ACHN (cell line): ENCODE measurements at places on chromosomes 11 and 22.

GRCh38 chr11:42337786-42338455, 878.5 kb upstream of the LRRC4C start:
- DNase-seq, result no peak

DNA sequence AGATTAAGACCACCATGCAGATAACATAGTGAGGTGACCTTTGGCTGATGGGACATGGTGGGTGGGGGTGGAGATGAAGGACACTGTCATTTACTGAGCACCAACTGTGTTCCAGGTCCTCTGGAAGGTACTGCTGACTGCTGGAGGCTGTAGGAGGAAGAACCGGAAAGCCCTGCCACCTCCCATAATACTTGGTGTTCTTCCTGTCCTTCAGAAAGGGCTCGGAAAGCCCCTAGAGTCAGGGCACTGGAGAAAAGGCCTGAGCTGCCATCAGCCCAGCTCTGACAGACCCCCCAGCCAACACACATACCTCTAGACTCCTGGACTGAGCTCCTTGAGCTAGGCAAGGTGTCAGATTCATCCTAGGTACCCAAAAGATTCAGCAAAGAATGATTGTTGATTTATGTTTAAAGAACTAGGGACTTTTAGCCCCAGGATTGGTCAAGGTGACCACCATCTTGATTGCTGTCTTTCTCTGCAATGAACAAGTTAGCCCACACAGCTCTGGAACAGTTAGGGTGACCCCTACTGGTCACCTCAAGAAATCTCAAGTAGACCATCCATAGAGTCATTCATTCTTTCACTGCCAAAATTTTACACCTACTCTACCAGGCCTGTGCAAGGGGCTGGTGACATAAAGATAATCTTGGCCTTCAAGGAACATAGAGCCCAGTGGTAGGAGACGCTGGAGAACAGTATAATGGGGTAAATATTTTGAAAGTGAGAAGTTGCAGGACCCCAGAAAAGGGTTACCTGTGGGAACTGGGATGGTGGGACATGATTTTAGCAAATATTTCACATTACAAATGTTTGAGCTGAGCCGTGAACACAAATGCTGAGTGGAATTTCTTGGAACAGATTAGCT, 39.4 kb downstream of the IRAG1 start:
- DNase-seq, result peak; percentile 48

DNA sequence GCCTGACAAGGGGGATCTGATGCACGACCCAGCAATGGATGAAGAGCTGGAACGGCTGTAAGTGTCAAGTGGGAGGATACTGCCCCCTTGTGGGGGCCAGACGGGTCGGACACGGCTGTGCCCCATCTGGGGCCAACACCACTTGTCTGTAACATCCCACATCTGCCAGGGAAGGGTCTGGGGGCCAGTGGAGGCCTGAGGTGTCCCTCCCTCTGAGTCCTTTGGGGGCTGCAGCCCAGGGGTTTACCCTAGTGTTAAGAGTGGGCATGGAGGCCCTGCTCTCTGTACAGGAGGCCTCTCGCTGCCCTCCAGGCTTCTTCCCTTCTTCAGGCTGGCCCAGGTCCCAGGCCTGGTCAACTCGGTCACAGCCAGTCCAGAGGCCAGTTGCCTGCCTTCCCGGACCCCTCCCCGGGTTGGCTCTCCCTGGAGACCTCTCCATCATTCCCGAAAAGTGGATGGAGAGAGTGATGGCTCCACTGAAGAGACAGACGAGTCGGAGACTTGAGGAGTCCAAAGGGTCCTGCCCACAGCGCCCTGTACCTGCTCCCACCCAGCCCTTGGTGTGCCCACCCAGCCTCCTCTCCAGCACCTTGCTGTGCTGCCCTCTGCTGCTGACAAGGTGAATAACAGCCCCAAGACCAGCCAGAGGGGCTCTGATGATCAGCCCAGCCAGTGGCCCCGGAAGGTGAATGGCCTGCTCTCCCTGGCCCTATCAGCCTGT, 15.4 kb downstream of the ARFGAP2 start:
- DNase-seq, result peak; percentile 66

DNA sequence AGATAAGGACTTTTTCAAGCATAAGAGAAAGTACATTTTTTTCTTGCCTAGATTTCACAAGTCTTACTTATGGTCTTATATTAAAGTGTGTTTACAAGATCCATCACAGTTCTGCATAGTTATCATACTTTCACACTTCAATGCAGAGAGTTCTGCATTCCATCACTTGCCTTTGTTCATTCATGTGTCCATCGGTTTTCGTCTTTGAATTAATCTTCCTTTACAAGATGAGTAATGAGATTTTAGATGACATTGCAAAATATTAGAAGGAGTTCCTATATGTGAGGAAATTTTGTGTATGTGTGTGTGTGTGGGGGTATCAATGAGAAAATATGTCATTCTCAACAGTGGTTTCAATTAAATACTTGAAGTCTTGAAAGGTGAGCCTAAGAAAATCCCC, 98.1 kb upstream of the GUCY1A2 start:
- DNase-seq, result peak; percentile 73

DNA sequence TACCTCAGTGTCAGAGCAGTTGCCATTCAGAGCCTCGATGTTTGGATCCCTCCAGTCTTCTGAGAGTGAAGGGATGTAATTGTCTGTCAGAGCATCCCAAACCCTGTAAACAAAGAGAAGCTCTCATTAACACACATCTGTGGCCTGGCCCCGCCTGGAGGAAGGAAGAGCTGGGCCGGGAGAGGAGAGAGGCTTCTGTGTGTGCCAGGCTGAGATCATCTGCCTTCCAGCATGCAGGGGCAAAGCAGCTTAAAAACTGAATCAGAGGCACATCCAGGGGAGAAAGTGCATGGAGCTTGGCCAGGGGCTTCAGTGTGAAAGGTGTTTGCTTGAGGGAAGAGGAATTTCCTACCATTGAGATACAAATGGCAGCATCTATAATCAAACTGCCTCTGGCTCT, 14.5 kb downstream of the FEZ1 start:
- DNase-seq, result no peak

DNA sequence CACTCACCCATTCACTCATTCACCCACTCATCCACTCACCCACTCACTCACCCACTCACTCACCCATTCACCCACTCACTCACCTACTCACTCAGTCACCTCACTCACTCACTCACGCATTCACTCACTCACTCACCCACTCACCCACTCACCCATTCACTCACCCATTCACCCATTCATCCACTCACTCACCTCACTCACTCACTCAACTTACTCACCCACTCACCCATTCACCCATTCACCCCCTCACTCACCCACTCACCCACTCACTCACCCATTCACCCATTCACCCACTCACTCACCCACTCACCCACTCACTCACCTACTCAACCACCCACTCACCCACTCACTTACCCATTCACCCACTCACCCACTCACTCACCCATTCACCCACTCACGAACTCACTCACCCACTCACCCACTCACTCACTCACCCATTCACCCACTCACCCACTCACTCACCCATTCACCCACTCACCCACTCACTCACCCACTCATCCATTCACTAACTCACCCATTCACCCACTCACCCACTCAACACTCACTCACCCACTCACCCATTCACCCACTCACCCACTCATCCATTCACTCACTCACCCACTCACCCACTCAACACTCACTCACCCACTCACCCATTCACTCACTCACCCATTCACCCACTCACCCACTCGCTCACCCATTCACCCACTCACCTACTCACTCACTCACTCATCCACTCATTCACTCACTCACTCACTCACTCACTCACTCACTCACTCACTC, 13.7 kb downstream of the MUC5AC start:
- DNase-seq, result no peak

DNA sequence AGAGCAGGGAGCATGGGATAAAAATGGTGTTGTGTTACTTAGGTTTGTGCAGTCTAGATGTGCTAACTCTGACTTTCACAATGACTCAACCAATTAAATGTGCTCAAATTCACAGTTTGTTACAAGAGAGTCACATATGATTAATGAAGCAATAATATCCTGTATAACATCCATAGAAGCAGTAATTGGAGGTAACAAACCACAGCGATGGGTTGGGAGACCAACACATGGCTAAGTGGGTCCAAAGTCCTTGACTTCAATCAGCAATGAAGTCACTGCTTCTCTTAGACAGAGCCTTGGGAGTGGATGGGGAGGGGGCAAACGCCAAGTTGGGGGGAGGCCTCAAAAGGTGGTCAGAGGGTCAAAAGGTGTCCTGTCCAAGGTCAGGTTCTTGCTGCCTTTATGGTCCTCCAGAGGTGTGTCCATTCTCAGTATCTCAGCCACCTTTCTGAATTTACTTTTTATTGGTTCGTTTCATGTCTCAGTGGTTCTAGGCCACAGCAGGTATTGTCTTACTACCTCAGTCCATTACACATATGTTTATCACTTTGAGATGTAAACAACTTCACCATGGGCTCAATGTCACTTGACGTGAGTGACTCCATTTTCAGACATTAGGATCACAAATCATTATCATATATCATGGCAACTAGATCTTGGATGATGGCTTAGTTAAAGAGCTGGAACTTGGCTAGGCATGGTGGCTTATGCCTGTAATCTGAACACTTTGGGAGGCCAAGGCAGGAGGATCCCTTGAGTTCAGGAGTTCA, 32.4 kb downstream of the SLN start:
- DNase-seq, result no peak

DNA sequence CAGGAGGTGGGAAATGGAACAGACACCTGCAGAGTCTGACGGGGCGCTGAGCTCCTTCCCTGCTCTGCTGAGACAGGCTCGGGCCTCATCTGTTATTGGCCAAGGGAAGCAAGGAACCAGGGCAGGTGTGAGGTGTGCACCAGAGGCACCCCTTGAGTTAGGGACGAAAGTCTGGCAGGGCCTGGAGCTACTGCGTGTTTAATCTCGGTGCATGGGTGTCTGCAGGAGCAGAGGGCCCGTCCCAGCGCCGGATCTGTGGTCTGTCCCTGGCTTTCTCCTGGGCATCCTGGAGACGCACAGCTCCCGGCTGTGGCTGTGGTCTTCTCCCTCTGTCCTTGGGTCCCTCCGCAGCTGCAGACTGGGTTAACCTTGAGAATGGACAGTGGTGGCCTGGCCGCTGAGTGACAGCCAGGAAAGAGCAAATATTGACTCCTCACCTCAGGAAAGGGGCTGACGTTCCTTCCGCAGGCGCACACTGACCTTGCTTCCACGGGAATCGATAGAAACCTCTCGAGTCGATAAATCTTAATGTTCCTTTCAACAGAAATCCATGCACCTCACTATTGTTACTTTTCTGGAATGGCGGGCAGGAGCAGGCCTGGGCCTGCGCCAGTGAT, 975.6 kb downstream of the BRD1 start:
- no peak for DNase-seq

GRCh38 chr11:63855975-63856374, 17.1 kb downstream of the MARK2 start:
- DNase-seq, result no peak

DNA sequence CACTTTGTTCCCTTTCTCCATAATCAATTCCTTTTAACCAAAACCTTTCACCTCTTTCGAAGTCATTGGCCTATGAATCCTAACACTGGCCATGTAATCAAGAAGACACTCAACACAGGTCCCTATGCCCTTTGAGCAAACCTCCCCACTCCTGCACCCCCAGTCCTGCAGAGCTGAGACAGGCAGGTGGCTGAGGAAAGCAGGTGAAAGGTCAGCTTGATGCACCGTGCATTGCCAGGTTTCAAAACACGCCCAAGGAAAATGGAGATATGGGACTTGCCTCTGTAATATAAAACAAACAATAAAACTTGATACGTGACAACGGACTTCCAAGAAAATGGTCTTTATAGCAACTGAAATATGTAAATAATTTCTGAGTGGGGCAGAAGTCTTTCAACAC, 10.6 kb downstream of the CPT1A start:
- no peak for DNase-seq

- no peak for DNase-seq
These were observed 45.6 kb upstream of the POLD3 start for GRCh38 chr11:74546752-74547151.

DNA sequence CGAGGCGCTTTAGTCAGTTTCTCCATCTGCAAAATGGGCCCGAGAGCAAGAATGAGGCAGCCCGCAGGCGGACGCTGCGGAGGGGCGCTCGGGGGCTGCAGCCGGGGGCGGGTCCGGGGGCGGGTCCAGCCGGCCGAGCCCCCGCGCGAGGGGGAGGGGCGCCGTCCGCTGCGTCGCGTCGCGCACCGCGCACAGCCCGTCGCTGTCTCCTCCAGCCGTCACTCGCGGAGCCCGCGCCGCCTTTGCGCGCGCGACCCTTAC, 282 bp downstream of the PC start:
- no peak for DNase-seq

- no peak for DNase-seq
These were observed 27.0 kb upstream of the LRRC55 start for GRCh38 chr11:57154739-57155138.

GRCh38 chr11:61124574-61125309, 22.5 kb downstream of the CD5 start:
- no peak for DNase-seq

- DNase-seq, result no peak
These were observed 738.3 kb upstream of the KIRREL3 start for GRCh38 chr11:127738771-127739286.

DNA sequence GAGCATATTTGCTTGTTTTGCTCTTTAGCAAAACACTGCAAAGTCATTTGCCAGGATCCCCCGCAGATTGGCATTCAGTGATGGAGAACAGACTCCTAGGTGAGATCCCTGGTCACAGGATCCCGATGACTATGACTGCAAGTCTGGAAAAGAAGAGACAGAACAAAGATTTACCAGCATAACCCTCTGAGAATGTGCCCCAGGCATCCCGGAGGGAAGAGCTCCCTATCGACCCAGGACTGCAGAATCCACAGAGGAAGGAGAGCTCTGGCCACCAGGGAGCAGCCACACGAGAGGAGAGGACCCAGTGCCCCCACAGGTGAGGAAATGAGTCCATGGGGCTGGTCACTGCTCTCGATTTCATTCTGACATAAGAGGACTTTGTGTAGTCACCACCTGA, 105.2 kb downstream of the ZNF280B start:
- no peak for DNase-seq

DNA sequence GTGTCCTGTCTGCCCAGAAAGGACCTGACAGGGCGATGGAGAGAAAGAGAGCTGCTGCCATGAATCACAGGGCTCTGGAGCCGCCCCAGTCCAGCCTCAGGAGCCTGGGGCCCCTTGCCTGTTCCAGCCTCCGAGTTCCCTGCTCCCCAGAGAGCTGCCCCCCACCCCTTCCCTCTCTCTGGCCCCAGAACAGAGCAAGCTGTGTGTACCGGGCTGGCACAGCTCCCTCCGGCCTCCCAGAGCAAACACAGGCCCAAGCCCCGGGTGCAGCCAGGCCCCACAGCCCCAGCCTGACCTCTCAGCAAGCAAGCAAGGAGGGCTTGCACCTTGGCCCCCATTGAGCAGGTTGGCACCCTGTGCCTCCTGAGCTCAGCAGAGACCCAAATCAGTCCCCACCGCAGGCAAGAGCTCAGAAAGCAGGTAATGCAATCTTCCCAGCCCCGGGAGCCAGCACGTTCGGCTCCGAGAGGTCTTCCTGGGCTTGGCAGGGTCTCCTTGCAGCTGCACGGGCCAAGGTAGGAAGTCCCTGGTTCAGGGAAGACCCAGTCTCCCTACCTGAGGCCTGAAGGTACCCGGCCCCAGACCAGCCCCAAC, 1.4 kb downstream of the PACSIN3 start:
- DNase-seq, result no peak

- no peak for DNase-seq
These were observed 4.7 kb downstream of the TANGO2 start for GRCh38 chr22:20025401-20026203.
